ENCODE measurements at places on chromosomes 2 and 18.

- DNase-seq: no peak
Observed at GRCh38 chr2:224278531-224278930, 123.4 kb downstream of the FAM124B start.

DNA sequence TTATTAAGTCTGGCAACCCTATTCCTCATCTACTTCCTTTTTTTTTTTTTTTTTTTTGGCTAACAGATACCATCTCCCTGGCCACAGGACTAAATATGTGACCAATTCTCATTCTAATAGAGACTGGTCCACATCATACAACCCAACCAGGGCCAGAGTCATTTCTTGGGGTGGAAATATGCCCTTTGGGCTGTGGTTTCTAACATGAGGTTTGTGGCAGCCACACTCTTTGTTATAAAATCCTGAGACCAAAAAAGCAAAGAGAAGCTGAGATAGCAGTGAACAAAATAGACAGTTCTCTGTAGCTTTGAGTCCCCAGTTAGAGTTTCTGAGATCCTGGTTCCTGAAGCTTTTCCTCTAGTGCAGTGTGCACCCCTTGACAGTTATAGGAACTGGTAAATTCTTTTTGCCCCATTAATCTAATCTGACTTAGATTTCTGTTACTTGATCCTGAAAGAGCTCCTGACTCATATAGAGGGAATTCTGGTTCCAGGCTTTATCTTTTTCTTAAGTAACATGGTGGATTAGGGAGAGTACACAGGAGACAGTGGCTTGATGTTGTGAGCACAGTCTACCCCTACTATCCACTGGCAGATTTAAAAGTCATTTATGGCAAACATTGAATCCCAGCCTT, 86.8 kb downstream of the MAIP1 start:
- DNase-seq: no peak

GRCh38 chr18:27030421-27030820, 154.7 kb downstream of the CHST9 start:
- no peak for DNase-seq

GRCh38 chr2:74577448-74577847, 22.9 kb downstream of the DOK1 start:
- no peak for DNase-seq

- no peak for DNase-seq
Observed at GRCh38 chr2:68274022-68274421, 21.7 kb upstream of the PPP3R1 start.

GRCh38 chr2:107556038-107556627, 270.6 kb upstream of the RGPD4 start:
- no peak for DNase-seq

- DNase-seq: no peak
Observed at GRCh38 chr2:168669151-168669550, 133.3 kb upstream of the NOSTRIN start.

DNA sequence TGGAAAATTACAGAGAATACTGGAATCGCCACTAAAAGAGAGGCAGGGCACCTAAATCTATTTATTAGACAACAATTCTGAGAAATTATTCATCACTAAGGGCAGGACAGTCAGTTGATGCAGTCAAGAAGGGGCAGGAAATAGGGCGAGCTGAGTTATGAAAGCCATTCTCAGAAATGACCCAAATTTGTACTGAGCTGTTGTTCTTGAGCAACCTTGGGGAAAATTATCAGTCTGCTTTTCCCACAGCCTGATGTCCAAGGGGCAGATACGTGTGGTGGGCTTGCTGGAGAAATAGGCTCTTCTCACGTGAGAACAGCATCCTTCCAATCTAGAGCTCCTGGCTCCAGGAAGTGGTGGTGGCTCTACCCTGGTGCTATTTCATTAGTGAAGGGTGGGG, 38.6 kb downstream of the STON1 start:
- DNase-seq: no peak

- DNase-seq: no peak
Observed at GRCh38 chr18:6811816-6812215, 82.3 kb downstream of the ARHGAP28 start.

- no peak for DNase-seq
Observed at GRCh38 chr2:8121022-8121825, 560.6 kb upstream of the ID2 start.

- DNase-seq: no peak
Observed at GRCh38 chr2:181915102-181915501, 23.6 kb downstream of the ITPRID2 start.

DNA sequence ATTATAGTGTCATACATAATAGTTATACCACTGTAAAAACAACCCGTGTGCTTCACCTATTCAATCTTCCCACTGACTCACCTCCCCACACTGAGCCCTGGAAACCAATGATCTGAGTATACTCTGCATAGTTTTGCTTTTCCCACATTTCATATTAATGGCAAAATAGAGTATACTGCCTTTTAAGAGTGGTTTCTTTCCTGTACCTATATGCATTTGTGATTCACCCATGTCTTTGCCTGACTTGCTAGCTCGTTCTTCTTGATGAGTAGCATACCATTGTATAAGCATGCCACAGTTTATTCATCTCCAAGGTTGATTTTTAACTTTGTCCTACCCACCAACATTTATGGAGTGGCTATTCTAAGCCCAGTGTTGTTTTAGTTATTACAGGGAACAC, 686.4 kb downstream of the PLCL1 start:
- DNase-seq: no peak

- DNase-seq: no peak
Observed at GRCh38 chr2:128037649-128038048, 9.8 kb upstream of the SAP130 start.

DNA sequence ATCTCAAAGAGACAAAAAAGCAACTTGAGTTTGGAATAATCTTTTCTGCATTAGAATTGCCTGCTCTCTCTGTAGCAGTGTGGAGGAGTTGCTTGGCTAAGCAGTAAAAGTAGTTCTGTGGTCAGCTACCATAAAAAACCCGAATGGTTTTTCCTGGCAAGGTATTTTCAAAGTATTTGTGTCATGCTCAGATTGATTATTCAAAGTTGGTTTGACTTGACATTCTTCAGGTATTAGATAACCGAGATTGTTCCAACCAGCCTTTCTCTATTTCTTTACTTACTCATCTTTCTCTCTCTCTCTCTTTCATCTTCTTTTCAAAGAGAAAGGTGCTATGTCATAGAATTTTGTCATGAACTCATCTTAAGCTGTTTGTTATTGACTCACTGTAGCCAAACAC, 404.9 kb downstream of the CPS1 start:
- DNase-seq: no peak

DNA sequence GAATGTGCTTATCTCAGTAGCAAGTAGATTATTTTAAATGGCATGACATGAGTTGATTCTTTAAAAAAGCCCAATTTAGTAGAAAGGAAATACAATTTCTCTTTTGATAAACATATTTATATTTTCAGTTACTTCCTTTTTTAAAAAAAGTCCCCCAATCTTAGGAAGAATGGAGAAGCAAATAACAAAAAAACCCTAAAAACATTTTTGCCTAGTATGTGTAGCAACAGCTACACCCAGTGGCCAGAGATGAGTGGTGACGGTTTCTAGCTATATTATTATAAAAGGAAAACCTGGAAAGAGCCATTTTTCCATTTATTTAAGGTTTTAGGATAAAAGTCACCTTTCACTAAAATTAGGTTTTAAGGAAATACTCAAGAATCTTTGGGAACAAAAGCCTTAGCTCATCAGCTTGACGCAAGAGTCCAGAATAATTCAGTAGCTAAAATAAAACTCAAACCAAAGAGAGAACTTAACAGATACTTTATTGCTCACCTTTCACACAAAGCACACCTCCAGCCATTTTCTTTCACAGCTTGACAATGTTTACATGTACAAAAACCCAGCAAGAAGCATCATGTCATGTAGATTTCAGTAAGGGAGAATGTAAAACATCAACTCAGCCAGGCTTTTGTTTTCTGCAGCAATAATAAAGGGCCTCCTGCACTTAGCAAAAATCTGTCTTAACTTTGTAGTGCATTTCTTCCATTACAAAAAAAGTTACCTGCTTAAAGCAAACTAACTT, 15.7 kb downstream of the FAM98A start:
- DNase-seq: no peak

DNA sequence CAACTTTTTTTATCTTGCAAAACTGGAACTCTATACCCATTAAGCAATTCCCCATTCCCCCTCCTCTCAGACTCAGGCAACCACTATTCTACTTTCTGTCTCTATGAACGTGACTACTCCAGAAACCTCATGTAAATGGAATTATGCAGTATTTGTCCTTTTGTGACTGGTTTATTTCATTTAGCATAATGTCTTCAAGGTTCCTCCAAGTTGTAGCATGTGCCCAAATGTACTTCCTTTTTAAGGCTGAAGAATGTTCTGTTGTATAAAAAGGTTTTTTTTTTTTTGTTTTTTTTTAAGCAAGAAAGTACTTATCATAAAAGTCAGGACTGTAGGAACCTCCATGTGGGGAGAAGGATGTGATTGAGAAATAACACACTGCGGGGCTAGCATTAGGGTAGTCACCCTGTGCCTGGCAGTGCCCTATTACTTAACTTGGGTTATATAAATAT, 262.9 kb upstream of the FBXO11 start:
- DNase-seq: no peak

DNA sequence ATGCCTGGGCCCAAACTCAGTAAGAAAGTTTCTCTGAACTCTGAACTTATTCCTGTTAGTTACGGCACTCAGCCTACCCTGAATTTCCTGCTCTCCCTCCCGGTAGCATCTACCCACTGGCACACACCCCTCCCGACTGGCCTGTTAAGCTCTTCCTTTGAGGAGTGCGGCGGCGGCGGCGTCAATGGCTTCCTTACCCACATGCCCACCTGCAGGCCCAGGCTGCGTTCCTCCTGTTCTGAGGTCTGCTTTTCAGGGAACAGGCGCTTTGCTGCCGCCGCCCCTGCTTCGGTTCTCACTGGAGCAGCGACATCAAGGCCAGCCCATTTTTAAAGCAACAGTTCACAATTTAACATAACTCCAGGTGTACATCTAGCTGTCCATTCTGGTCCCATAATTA, 432.4 kb downstream of the DCDC2C start:
- DNase-seq: no peak

- DNase-seq: no peak
Observed at GRCh38 chr2:238595750-238596570, 169.2 kb downstream of the ASB1 start.

- no peak for DNase-seq
Observed at GRCh38 chr2:172496160-172496608, 59.7 kb upstream of the PDK1 start.

All from caudate nucleus (tissue), 63 donors.